Activated CD4-positive, alpha-beta T cell treated with anti-CD3 and anti-CD28 coated beads, Interleukin-2, amount 10 ng/mL, durations not matched to agents 24 days and 14 days (primary cell): ENCODE measurements at places on chromosomes 4 and X. TPM values are rescaled to one million over a fixed set of nuclear protein-coding genes. Genes with fewer than 3 reads are reported as not detected.

DNA sequence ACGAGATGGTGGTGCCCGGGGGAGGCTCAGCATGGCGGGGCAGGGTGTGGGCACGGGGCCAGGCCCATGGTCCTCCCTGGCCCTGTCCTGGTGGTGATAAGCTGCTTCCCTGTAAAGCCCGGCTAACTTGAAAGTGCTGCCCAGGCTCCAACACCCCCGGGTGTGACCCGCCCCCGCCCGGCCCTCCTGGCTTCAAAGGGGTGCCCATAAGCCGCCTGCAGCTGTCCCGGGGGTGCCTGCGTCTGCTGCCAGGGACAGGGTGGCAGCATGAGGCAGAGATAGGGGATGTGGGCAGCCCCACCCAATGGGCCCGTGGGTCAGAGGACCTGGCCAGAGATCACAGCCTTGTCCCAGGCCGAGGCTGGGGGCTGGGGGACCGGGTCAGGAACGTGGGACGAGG lies 18.1 kb downstream of the FGFRL1 start:
- no peak overlapping the region for H3K4me3 ChIP-seq
- H3K27ac ChIP-seq, result no peak overlapping the region
- no peaks in the 10 kb centered on the region for H3K27me3 ChIP-seq
- DNase-seq, result no peak
- peaks cover 8% of the 10 kb centered on the region for H3K36me3 ChIP-seq

DNA sequence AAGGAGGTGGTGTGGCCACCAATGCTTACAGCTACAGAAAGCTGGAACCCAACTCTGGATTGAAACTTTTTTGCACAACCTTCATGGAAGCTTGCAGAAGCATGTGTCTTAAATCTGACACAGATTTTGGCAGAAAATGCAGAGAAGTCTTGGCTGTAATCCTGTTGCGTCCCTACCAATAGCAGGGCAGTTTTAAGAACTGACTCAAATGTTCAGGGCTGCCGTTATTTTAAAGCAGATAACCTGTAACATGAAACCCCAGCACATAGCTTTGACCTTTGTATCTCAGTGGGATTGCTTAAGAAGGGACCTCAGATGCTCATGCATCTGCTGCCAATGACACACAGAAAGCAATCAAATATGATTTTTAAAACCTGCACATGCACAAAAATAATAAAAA lies at the start of gene VEGFD:
Gene VEGFD, minus strand, starts transcription at position 110 of the 400 bp plus-strand sequence. CDS start 467 bp downstream, outside the sequence.
- no peaks in the 10 kb centered on the region for H3K27me3 ChIP-seq
- no peak for DNase-seq
- H3K4me3 ChIP-seq, result no peak within 1 kb of the TSS
- H3K27ac ChIP-seq, result no peak within 1 kb of the TSS
- H3K36me3 ChIP-seq, result no peaks in the 10 kb centered on the region
- H3K4me1 ChIP-seq, result no peaks in the 10 kb centered on the region

DNA sequence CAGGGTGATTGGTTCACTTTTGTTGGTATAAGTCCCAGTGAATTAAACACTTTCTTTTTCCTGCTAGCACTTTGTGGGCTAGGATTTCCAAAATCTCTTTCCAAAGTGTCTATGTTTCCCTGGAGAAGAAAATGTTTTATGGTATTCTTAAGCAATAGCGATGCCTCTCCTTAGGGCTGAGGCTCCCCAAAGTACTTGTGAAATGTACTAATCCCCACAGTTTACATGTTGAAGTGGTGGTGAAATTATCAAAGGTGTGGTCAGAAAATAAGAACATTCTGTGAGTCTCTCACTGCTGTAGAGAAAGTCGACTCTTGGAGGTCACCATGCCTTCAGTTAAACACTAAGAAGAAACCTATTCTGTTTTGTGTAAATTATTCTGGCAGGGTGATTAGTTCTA lies 51.5 kb upstream of the AMELX start:
- H3K27me3 ChIP-seq, result no peaks in the 10 kb centered on the region
- no peaks in the 10 kb centered on the region for H3K4me1 ChIP-seq
- no peaks in the 10 kb centered on the region for H3K36me3 ChIP-seq
- no peak for DNase-seq
- no peak overlapping the region for H3K4me3 ChIP-seq

- peak overlapping the region; percentile 99 for H3K27ac ChIP-seq
- H3K36me3 ChIP-seq, result peaks cover 44% of the 10 kb centered on the region
- H3K4me3 ChIP-seq, result peak overlapping the region; percentile 97
- DNase-seq, result peak; percentile 55
- H3K4me1 ChIP-seq, result peaks cover 8% of the 10 kb centered on the region
Measured at GRCh38 chrX:136879001-136879687, 1.4 kb downstream of the RBMX start.

DNA sequence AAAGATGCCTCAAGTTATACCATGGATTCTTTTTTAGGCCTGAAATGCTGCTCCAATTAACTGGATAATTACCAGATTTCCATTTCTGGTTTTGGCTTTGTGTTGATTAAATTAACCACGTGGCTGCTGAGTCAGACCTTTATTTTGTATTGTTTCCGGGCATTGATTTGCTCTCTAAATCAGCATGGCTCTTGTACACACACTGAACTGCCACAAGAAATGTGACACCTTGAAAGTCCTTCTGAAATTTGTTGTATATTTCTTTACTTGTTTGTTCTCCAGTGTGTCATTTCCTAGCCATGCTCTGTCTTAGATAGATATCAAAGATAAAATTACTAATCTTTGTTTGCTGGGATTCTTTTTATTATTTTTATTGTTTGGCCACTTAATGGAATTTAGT lies 11.7 kb downstream of the MTTP start:
- no peak for DNase-seq
- H3K36me3 ChIP-seq, result no peaks in the 10 kb centered on the region
- H3K4me3 ChIP-seq, result no peak overlapping the region
- peaks cover 13% of the 10 kb centered on the region for H3K27me3 ChIP-seq
- H3K4me1 ChIP-seq, result no peaks in the 10 kb centered on the region

DNA sequence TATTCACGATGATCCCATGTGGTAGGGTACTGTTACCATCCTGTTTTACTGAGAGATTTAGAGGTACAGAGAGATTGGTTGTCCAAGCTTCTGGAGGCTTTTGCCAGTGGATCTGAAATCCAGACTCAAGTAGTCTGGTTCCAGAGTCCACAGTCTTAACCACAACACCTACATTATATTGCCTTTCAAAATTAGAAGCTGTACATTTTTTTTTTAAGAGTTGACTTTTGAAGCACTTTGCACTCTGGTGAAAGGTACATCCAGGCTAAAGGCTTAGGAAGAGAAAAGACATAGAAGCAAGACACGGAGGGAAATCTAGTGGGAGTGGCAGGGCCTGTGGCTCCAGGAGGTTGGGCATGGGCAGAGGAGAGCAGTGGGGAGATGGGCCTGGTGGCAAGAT lies 122.1 kb downstream of the AFF1 start:
- H3K36me3 ChIP-seq, result peaks cover 38% of the 10 kb centered on the region
- no peak overlapping the region for H3K4me3 ChIP-seq

- peaks cover 16% of the 10 kb centered on the region for H3K36me3 ChIP-seq
- no peak overlapping the region for H3K27ac ChIP-seq
- H3K27me3 ChIP-seq, result no peaks in the 10 kb centered on the region
- no peak overlapping the region for H3K4me3 ChIP-seq
- DNase-seq, result no peak
Measured at GRCh38 chr4:6972911-6973310, 63.3 kb downstream of the TBC1D14 start.

GRCh38 chr4:7429601-7430078 lies 5.1 kb downstream of the PSAPL1 start:
- no peaks in the 10 kb centered on the region for H3K4me1 ChIP-seq
- no peaks in the 10 kb centered on the region for H3K36me3 ChIP-seq
- no peak overlapping the region for H3K27ac ChIP-seq
- no peaks in the 10 kb centered on the region for H3K27me3 ChIP-seq
- H3K4me3 ChIP-seq, result no peak overlapping the region

- no peak overlapping the region for H3K27ac ChIP-seq
- H3K4me1 ChIP-seq, result no peaks in the 10 kb centered on the region
- no peaks in the 10 kb centered on the region for H3K27me3 ChIP-seq
- H3K36me3 ChIP-seq, result no peaks in the 10 kb centered on the region
- no peak for DNase-seq
Measured at GRCh38 chr4:177632481-177632880, 190.2 kb upstream of the AGA start.

DNA sequence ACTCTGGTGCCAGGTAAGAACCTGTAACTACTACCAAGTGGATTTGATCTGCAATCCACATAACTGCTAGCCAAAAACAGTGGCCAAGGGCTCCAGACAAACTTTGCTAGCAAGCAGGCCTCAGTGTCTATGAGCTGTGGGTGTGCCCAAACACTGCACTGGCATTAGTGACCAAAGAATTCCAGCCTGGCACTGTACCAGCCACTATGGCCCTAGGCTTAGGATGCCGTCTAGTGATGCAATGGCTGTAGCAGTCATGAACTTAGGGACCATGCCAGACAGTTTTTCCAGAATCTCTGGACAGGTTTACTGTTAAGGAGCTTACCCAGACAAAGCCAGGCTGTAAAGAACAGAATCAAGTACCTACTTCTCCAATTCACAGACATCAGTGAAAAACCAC lies 33.7 kb upstream of the PRR27 start:
- H3K4me3 ChIP-seq, result no peak overlapping the region
- H3K27ac ChIP-seq, result no peak overlapping the region
- no peaks in the 10 kb centered on the region for H3K36me3 ChIP-seq
- no peak for DNase-seq

GRCh38 chr4:7224878-7225533 lies 32.7 kb downstream of the SORCS2 start:
- no peak overlapping the region for H3K27ac ChIP-seq
- no peak for DNase-seq
- H3K4me1 ChIP-seq, result no peaks in the 10 kb centered on the region
- H3K4me3 ChIP-seq, result no peak overlapping the region

- H3K27me3 ChIP-seq, result no peaks in the 10 kb centered on the region
- no peak overlapping the region for H3K4me3 ChIP-seq
- no peaks in the 10 kb centered on the region for H3K36me3 ChIP-seq
Measured at GRCh38 chr4:16550531-16550930, 324.3 kb upstream of the TAPT1 start.

- H3K4me1 ChIP-seq, result no peaks in the 10 kb centered on the region
- no peaks in the 10 kb centered on the region for H3K27me3 ChIP-seq
- DNase-seq, result no peak
- no peak overlapping the region for H3K4me3 ChIP-seq
Measured at GRCh38 chrX:122500556-122500955, 683.5 kb upstream of the GRIA3 start.

- H3K4me3 ChIP-seq, result no peak overlapping the region
- H3K27ac ChIP-seq, result no peak overlapping the region
- no peaks in the 10 kb centered on the region for H3K36me3 ChIP-seq
- no peaks in the 10 kb centered on the region for H3K27me3 ChIP-seq
Measured at GRCh38 chr4:111535792-111536191, 609.5 kb upstream of the FAM241A start.

Gene OPN1LW
- total RNA-seq, result not detected in 2 replicates

Gene TMSB15C
- 3.1 and 3.6 TPM in 2 replicates for total RNA-seq

Gene RNF150
- 0.02 TPM in 1 of 2 replicates, not detected in the other for total RNA-seq
